Small intestine (tissue), 16 donors: ENCODE measurements at places on chromosomes 5 and 9. TPM values are rescaled to one million over a fixed set of nuclear protein-coding genes. Genes with fewer than 3 reads are reported as not detected.

DNA sequence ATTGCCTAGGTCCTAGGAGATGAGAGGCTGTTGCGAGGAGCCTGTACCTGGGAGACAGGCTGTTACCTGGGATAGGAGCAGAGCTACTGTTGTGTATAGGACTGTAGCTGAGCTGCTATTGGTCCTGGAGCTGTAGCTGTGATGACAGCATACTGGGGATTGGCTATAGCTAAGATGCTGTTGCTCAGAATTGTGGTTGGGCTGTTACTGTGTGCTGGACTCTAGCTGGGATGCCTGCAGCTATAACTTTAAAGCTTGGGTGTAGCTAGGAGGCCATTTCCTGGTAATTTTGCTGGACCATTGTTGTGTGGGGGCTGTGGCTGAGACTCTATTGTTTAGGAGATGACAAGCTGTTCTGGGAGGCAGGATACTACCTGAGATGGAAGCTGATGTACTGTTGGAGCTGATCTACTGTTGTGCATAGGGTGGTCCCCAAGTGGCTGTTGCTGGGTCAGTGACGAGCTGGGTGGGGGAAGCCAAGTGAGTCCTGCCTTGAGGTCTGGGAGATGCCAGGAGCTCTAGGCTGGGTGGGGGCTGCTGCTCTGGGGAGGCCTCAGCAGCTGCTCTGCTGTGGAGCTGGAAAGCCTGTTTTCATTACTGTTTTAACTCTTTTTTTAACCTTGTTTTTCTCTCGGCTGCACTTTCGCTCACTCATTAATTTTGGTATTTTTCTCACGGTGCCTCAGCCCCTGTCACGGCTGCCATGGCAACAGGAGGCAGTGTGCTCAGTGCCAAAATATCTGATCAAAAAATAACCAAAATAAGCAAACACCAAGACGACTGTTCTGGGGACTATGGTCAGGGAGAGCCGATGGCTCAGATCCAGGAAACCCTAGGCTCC, 3.0 kb upstream of the PCDH1 start:
- DNase-seq, result no peak

DNA sequence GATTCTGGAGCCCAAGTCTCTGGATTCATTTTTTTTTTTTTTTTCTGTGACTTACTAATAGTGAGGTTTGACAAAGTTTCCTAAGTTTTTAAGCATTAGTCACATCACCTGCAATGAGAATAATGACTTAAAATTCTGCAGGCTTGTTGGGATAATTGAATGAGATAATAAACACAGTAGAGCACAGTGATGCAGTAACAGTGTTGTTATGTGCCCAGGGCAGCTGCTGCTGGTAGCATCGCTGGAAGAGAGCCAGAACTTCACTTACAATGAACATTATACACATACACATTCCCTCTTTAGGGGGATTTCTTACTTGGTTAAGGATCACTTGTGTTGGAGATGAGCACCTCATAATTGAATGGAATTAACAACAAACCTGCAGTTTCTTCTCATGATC, 78.9 kb downstream of the ALDH7A1 start:
- DNase-seq, result no peak

- no peak for DNase-seq
These were observed 201.7 kb upstream of the ZNF618 start for GRCh38 chr9:113674436-113674835.

- no peak for DNase-seq
These were observed 2.7 kb upstream of the PLGRKT start for GRCh38 chr9:5440426-5440825.

- no peak for DNase-seq
These were observed 383.3 kb downstream of the OSTF1 start for GRCh38 chr9:75471549-75472114.

- DNase-seq, result no peak
These were observed 2.6 kb downstream of the SLC6A7 start for GRCh38 chr5:150192462-150192861.

- DNase-seq, result no peak
These were observed 107.6 kb upstream of the COL5A1 start for GRCh38 chr9:134533850-134534588.

GRCh38 chr9:114313186-114313585, 9.7 kb upstream of the ORM1 start:
- no peak for DNase-seq

DNA sequence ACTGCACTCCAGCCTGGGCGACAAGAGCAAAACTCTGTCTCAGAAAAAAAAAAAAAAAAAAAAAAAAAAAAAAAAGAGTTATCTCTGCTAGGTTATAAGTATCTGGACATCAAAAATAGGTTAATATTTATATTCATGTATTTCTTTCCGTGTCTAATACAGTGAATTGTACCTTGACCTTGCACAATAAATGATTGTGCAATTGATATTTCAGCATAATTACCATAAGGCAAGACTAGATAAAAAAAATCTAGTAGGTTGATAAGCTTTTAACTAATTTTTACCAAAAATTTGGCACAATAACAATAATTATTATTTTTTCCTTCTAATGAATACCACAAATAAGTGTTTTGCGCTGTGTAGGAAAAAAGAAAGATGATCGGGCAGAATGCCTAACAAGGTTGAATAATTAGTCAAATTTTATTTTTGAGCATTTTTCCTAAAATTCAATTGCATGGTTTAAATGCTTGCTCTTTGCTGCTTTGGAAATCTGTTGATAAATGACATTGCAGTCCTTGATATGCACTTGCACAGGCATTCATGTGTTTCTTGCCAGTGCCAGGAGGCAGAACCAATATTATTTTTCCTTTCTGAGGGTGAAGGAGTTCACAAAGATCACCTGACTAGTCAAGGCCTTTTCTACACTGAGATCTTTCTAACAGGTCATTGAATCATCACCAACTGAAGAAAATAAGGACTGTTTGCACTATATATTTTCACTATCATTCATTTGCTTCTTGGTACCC, 127.5 kb downstream of the ARRDC3 start:
- DNase-seq, result peak; percentile 68

DNA sequence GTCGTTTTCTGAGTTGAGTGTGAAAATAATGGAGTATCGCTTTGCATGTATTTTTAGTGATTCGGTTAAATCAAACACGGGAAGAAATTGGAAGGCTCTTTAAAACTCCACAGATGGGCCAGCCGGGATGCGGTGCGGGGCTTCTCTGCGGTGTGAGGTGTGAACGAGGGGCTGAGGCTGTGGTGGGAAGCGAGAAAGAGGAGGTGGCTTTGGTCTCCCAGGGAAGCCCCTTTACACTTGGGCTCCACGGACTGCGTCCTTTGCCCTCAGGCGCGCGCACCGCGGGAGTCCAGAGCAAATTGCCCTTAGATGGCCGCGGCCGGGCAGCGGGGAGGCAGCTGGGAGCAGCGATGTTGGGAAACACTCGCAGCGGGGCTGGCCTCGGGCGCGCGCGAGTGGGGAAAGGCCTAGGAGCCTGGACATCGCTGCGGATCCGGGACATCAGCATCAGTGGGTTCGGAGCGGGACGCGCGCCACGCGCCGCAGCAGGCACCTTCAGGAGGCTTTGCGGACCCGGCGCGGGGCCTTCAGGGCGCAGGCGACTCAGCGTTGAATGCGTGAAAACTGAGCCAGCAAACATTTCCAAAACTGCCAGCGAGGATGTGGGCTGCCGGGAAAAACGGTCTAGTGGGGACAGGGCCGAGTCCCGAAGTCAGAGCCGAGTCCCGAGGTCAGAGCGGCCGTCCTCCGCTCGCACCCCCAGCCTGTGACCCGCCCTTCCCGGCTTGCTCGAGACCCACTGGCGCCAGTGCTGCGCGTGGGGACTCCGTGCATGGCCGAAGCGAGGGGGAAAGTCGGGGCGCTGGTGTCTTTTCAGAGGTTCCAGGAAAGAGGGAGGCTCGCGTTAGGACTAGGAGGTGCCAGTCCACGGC, 6.5 kb downstream of the IRX1 start:
- no peak for DNase-seq

DNA sequence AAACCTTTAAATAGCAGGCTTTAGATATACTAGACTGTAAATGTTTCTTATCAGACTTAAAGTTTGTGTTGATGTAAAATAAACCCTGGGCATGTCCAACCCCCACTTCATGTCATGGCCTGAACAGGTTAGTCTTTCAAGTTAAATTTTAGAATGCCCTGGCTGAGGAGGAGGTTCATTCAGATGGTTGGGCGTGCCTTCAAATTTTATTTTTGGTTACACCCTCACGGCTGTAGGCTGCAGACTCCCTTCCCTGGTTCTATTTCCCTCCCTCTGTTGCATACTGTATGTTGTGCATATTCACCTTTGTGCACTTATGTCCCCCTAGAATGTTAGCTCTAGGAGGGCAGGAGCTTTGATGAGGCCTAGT, 5.3 kb upstream of the BICD2 start:
- peak; percentile 23 for DNase-seq

DNA sequence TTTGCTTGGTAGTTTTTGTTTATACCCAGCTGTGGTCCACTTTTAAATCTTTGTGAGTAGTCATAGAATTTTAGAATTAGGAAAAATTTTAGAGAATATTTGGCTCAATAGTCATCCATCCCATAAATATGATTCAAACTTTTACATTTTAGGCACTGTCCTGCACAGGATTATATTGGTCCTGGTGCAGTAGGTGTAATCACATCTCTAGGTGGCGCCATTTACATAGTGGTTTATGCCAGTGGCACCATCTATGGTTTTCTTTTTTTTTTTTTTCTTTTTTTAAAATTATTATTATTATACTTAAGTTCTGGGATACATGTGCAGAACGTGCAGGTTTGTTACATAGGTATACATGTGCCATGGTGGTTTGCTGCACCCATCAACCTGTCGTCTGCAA, 260.7 kb upstream of the KCNN2 start:
- DNase-seq, result no peak

GRCh38 chr5:5531371-5531770, 108.9 kb downstream of the ICE1 start:
- DNase-seq, result no peak

GRCh38 chr5:39992617-39993202, 567.9 kb upstream of the DAB2 start:
- DNase-seq, result no peak

GRCh38 chr5:43099640-43100039, 21.1 kb upstream of the ZNF131 start:
- DNase-seq, result no peak

GRCh38 chr5:151014680-151015343, 5.6 kb upstream of the GPX3 start:
- DNase-seq, result no peak

GRCh38 chr9:119368681-119369581, at the start of gene BRINP1:
Gene BRINP1 (minus strand): TSS chr9:119369435. CDS start chr9:119313355, 56,080 bp downstream.
- no peak for DNase-seq

GRCh38 chr9:136838314-136839228, 3.7 kb upstream of the AJM1 start:
- DNase-seq, result no peak

DNA sequence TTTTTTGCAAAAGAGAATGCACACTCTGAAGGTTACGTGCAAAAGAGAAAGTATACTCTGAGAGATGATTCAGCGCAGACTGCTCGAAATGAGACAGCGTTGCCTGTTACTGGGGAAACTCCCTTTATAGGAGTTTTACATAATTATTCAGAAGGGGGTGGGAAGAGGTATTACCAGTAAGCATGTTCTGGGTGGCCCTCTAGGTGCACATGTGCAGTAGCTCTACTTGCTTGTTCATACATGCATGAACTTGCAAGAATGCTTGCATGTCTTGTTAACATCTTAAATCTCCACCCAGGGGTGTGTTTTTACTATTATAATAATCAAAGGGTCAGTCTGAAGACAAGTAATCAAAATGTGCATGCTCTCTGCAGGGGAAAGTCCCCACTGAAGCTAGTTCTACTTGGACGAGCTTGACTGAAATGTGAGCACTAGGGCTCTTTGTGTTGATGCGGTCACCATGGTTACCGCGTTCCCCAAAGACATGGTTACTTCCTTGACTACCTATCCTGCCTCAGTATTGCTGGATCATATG, 75.5 kb downstream of the SGCD start:
- DNase-seq, result no peak

DNA sequence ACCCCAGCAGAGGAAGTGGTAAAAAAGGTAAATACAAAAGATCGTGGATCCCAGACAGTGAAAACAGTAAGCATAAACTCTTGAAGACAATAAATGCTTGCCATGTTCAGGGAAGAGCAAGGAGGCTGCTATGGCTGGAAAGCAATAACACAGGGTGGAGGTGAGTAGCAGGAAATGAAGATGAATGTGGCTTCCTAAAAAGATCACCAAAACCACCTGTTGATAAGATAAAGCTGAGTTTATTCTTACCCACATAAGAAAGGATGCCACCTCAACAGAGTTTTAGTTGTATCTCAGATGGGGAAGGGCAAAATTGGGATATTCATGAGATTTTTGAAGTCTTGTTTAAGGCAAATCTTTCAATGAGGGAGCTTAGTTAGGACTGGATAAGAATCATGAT, 273.3 kb downstream of the MSX2 start:
- no peak for DNase-seq

PCSK5 gene
- 14.3 TPM for polyA plus RNA-seq

EGFLAM gene
- polyA plus RNA-seq, result 1.7 TPM

LCN10 gene
- 1.1 TPM for polyA plus RNA-seq

PCDHA13 gene
- polyA plus RNA-seq, result 0.06 TPM

SLC6A19 gene
- polyA plus RNA-seq, result 56.3 TPM

FCN2 gene
- not detected for polyA plus RNA-seq

HSDL2 gene
- 32.2 TPM for polyA plus RNA-seq

LHX6 gene
- 0.45 TPM for polyA plus RNA-seq

ABL1 gene
- polyA plus RNA-seq, result 58.1 TPM

SOWAHA gene
- polyA plus RNA-seq, result 75.4 TPM
